Cortex of kidney (tissue), 1 donor: ENCODE measurements at places on chromosomes 3 and 15.

DNA sequence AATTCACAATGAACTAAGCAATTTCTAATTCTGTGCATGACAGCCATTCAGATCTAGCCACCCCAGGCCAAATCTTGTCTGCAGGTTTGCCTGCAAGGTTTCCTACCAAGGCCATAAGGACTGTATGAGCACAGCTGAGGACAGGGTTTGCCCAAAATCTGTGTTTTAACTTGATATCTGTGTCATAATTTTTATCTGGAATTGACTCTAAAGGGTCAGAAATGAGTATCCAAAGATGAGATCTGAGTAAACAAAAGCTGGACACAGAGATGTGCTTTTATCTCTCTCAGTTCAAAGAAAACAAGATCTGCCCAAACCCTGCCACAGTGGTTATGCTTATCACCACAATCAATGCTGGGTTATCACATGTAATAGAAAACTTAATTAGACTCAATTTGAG is 154.6 kb upstream of the COL8A1 start:
- DNase-seq: no peak

- no peak for DNase-seq
Observed at GRCh38 chr3:41338276-41338675, 139.0 kb downstream of the CTNNB1 start.

DNA sequence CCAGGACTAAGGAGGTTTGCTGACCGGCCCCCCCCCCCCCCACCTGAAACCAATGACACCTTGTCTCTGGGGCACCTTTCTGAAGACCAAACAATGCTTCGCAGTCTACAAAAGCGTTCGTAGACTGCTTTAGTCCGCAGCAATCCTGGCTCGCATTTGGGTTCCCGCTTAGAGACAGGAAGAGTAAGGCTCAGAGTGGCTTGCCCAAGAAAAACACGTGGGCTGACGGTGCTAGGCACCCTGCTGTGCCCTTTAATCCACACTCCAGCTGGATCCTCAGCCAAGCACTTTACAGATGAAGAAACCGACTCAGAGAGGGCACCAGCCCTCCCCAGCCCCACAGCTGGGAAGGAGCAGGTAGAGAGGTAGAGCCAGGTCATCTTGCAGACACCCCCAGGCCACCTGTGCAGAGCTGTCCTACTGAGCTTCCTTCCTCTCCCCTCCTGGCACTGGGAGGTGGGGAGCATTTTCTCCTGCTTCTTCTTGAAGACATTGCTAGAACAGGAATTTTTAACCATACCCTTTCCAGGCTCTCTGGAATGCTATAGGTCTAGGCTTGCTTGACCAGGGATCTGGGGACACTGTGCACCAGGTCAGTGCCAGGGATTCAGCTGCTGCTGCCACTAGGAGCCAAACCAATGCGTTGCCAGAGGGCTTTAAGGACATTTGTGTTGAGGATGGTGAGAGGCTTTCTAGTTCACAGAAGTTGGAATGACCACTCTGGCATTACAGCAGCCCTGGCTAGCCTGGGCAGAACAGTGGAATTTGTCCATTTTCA is 1.0 kb upstream of the KLF15 start:
- no peak for DNase-seq

GRCh38 chr3:167762296-167762695 is 26.8 kb downstream of the SERPINI1 start:
- no peak for DNase-seq

DNA sequence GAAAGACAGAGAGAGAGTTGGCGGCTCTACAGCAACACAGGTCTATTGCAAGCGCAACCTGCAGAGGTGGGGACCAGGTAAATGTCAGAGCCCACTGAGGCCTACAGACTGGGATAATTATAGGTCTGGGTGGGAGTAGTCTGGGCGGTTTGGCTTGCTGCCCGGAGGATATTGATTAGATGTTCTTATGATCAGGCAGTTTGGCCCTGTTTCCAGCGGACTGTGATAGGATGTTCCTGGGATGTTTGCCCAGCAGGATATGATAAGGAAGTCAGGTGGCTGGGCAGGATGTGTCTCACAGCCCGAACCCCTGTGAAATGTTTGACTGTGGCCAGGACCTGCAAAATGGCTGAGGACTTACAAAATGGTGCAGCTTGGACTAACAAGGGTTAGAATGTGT is 364.9 kb downstream of the NAALADL2 start:
- no peak for DNase-seq

DNA sequence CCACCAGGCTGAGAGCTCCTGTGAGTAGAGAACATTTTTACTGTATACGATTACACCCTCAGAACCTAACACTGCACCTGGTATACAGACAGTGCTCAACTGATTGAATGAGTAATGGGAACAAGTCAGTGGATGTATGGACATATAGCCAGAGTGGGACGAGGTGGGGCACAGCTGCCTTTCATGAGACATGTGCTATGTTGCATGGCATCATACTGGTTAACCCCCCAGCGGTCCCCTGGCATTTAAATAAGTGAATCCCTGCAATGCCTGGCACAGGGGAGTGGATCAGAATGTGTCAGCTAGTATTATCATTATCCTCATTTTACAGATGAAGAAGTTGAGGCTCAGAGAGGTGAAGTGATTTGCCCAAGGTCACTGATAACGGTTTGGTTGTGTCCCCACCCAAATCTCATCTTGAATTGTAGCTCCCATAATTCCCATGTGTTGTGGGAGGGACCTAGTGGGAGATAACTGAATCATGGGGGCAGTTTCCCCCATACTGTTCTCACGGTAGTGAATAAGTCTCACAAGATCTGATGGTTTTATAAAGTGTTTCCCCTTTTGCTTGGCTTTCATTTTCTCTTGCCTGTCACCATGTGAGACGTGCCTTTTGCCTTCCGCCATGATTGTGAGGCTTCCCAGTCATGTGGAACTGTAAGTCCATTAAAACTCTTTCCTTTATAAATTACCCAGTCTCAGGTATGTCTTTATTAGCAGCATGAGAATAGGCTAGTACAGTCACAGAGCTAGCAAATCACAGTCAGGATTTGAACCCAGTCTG is 56.0 kb upstream of the ATP2B2 start:
- no peak for DNase-seq

GRCh38 chr15:91307601-91308000 is 207.5 kb downstream of the SV2B start:
- DNase-seq: no peak

DNA sequence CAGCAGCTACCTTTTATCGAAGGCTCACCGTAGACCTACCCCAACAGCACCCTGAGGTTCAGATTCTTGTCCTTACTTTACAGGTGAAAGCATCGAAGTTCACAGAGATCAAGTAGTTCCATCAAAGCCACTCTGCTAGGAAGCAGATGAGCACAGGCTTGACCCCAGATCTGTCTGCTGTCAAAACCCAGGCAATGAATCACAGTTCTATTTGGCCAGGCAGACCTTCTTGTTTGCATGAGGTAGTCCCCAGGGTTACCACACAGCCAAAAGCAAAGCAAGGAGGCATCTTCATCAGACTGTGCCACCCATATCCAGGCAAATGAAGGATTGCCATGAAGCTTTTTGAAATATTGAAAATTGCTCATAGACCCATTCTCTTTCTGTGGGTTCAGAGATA is 33.0 kb downstream of the HES1 start:
- no peak for DNase-seq

GRCh38 chr3:44048196-44048924 is 193.3 kb upstream of the TOPAZ1 start:
- no peak for DNase-seq

- no peak for DNase-seq
Observed at GRCh38 chr3:30368978-30369377, 237.4 kb upstream of the TGFBR2 start.
